ENCODE measurements at places on chromosomes 7 and 10. TPM values are rescaled to one million over a fixed set of nuclear protein-coding genes. Genes with fewer than 3 reads are reported as not detected.

GRCh38 chr7:129434675-129435318 lies 565 bp downstream of the STRIP2 start:
- DNase-seq: no peak

GRCh38 chr7:144414815-144415214 lies 11.3 kb upstream of the NOBOX start:
- no peak for DNase-seq

DNA sequence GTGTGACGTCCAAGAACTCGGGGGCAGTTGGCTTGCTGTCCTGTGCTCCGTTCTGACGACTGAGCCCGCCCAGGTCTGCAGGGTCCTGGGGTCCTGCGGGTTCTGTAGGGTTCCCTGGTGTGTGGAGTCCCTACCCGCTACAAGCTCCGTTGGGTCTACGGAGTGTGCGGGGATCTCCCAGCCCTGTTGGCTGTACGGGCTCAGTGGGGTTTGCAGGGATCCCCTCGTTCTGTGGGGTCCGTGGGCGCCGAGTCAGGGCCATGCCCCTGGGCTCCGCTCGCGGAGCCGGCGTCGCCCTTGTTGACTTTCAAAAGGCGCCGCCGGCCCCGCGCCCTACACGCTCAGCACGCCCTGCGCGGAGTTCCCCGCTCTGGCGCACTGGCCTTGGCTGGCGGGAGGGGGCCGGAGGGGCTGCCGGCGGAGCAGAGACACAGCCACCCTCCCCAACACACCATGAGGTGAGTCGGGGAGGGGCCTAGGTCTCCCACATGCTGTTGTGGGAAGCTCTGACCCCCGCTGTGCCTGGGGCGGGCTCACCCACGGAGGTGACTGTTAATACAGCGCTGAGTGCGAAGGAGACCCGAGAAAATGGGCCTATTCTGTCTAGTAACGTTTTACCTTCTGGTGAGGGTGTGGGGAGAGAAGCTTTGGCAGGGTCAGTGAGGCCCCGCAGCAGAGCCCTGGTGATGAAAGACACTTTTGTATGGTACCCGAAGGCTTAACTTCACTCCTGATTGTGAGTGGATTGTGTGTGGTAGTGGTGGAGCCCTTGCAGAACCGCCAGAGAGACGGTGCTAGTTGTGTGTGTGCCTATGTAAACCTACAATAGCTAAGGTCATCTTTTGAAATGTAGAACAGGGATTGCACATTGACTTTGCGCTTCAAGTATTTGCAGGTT lies 8.1 kb downstream of the TASOR2 start:
- no peak for DNase-seq

GRCh38 chr10:97180986-97181385 lies 4.8 kb downstream of the SLIT1 start:
- DNase-seq: no peak

Gene CDH23
- total RNA-seq: under 0.01 TPM

Gene METTL27
- total RNA-seq: 8.4 TPM

- no peak for DNase-seq
Observed at GRCh38 chr7:50292165-50292757, 12.3 kb upstream of the IKZF1 start.

DNA sequence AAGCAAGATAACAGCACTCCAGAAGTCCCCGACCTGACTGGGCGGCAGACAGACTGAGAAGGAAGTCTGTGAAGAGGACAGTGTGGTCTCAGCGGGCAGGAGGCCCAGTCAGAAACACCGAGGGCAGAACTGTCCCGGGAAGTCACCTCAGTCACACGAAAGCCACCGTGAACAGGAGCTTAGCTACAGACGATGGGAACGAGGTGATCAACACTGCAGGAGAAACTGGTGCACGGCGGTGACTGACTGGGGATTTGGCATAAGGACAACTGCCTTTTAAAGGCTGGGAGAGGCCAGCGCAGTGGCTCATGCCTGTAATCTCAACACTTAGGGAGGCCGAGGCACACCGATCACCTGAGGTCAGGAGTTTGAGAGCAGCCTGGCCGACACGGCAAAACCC lies 217.8 kb downstream of the PTPRN2 start:
- no peak for DNase-seq

DNA sequence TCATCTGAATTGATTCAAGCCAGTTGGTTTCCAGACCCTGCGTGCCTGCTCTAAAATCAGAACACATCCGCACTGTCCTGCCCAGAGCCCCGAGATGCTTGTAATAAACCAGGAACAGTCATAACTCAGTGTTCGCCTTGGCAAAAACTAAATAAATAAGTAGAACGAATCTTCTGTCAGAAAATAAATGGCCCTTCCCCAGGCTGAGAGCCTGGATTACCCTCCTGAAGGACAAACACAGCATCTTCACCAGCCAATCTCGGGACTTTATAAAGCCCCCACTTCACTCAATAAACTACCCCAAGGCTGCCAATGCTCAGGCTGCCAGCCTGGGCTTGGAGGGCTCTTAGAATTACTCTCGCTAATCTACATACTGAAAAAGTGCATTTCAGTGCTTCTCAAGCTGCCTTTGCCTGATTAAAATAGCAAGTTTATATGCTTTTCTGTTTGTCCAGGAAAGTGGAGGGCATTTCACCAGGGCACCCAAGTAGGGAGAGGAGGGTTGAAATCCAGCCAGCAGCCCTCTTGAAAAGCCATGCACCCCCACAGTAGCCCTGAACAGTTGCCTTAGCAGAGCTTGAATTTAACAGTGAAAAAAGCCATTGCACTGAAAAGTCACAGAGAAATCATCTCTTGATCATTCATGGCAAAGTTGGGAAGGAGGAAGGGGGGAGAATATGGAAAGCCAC lies 136.6 kb downstream of the CALN1 start:
- no peak for DNase-seq

Gene CNTNAP2
- total RNA-seq: 2.7 TPM

DNA sequence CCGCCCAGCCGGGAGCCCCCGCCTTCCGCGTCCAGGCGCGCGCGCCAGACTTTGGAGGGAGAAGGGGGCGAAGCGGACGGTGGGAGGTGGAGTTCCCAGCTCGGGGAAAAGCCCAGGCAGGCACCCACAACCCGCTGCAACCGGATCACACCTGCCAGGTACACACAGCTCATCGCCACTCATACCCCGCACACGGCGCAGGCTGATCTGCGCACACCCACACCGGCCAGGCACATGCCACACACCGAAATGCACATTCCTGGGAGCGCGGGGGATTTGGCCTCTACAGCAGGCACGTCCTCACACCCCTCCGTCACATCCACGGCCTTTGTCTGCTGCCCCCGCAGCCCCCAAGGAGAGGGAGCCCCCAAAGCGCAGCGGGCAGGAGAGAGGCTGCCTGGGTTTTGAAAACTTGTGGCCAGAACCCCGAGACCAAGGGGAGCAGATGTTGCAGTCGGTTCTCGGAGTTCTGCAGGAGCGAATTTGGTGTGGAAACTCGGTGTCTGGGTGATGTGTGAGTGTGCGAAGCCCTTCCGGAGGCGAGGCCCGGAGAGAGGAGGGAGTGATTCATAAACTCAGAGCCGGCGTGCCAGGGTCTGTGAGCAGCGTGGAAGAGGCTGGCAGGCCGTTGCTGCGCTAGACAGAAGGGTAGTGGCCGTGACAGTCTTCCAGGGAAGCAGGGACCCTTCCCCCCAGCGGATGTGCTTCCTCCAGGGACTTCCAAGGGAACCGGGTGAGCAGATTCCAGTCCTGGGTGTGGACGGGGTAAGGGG lies 734 bp downstream of the CHST3 start:
- no peak for DNase-seq

DNA sequence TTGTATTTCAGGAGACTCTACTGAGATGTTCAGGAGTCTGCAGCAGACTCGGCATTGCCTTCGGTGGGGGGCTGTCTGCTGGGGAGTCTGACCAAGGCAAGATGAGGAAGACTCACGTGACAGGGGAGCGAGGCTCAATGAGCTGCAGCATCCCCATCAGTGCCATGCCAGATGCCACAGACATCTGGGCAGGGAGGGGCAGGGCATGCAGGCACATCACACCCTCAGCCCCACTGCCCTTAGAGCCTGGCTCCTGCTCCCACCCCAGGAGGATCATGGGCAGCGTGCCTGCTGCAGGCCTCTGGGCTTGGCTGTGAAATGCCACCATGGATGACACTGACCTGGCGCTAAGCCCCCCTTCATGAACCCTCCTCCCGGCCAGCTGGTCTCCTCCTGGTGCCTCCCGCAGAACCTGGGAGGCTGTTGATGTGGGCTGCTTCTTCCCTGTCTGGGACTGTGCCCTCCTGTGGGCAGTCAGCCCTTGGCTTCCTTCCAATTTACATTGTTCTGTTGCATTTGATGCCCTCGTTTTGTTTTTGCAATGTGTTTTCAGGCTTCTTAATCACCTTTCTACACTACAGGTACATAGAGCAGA lies 235.0 kb downstream of the PAXIP1 start:
- no peak for DNase-seq

Gene DNAH11
- 2.8 TPM for total RNA-seq

DNA sequence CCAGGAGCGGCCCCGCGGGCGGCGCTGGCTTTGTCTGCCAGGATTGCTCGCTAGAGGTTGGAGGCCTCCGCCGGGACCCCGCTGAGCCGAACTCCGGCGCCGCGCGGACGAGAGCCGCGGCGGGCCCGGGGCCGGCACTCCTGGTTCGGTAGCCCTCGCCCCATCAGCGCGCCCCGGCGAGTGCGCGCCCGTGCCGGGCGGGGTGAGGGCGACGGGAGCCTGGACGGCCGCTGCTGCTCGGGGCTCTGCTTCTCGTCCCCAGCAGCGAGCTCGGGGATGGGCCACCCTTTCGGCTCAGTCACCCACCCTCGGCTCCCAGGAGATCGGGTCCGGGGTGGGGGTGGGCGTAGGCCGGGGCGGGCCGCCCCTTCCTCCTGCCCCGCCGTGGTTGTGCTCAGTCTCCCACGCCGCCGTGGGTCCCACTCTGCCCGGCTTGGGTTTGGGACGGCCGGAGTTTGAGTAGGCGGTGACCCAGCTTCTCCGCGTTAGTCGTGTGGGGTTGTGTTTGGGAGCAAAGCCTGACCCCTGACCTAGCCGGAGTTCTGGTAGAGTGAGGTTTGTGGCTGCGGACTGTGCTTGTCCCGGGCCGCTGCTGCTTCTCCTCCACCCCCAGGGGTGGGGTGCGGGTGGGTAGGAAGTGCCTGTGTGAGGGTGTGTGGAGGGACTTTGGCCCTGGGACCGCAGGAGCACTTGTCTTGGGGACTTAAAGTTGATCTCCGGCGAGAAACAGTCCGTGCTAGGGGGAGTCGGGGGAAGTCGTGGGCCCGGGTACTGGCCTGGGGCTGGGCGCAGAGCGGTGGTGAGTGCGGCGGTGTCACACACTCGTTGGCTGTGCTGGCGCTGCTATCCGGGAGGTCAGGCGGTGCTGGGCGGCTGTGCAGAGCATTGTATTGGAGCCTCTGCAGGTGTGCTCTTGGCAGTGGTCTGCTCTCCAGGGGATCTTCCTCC lies 677 bp downstream of the TSPAN14 start:
- DNase-seq: no peak

Gene NYAP1
- total RNA-seq: 0.72 TPM

DNA sequence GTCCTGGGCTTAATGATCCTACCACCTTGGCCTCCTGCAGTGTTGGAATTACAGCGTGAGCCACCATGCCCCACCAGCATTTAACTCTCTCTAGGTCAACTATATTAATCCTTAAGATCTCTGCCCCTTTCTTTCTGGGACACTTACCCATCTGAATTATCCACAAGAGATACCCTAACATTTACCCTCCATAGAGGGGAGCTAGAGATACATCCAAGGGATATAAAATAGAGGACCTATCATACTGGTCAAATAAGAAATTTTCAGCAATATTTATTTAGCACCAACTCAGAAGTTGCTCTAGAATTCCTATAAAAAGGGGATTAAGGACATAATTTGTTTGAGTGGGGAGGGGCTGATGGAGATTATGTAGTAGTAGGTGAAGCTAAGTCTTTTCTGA lies 96.5 kb downstream of the OTUD1 start:
- DNase-seq: no peak

- no peak for DNase-seq
Observed at GRCh38 chr7:27156508-27156898, at the start of gene HOXA7. TSS of gene HOXA7 (minus strand) at chr7:27156675. CDS start at chr7:27156545, 130 bp downstream.

DNA sequence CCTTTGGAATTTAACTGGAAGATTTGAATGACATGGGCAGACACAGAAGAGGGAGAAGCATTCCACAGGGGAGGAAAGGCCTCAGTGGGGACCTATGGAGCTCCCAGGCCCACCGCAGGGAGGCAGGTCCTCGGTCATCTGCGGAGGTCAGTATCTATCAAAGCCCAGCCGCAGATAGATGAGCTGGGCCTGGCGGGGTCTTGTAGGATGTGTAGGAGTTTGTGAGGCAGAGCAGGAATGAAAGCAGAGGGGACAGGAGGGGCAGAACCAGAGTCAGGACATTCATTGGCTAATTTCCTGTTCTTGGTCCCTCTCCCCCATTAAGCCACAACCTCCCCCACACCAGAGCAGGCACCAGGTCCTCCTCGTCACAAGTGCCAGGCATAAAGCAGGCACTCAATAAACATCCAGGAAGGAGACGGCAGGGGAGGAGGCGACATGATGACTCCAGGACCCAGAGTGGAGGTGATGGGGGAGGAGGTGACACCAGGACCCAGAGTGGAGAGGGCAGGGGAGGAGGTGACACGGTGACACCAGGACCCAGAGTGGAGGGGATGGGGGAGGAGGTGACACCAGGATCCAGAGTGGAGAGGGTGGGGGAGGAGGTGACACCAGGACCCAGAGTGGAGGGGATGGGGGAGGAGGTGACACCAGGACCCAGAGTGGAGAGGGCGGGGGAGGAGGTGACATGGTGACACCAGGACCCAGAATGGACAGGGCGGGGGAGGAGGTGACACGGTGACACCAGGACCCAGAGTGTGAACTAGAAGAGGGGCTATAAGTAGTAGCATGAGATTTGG lies 83.7 kb upstream of the PDGFA start:
- DNase-seq: no peak

DNA sequence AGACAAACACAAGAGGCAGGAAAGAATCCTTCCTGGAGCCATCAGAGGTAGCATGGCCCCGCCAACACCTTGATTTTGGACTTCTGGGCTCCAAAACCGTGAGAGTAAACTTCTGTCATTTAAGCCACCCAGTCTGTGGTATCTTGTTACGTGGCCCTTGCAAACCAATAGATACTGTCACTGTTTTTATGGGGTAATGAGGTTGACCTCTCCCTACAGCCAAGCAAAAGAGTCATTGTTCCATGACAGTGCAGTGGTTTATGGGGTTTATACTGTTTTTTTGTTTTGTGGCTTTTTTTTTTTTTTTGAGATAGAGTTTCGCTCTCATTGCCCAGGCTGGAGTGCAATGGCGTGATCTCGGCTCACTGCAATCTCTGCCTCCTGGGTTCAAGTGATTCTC lies 32.8 kb downstream of the KIAA1549 start:
- DNase-seq: no peak

- DNase-seq: no peak
Observed at GRCh38 chr10:59360605-59361405, 1.5 kb downstream of the FAM13C start.

Gene PPP1R17
- not detected for total RNA-seq

Gene LOXL4
- 5.4 TPM for total RNA-seq
